ENCODE measurements at places on chromosomes 11 and 22.

DNA sequence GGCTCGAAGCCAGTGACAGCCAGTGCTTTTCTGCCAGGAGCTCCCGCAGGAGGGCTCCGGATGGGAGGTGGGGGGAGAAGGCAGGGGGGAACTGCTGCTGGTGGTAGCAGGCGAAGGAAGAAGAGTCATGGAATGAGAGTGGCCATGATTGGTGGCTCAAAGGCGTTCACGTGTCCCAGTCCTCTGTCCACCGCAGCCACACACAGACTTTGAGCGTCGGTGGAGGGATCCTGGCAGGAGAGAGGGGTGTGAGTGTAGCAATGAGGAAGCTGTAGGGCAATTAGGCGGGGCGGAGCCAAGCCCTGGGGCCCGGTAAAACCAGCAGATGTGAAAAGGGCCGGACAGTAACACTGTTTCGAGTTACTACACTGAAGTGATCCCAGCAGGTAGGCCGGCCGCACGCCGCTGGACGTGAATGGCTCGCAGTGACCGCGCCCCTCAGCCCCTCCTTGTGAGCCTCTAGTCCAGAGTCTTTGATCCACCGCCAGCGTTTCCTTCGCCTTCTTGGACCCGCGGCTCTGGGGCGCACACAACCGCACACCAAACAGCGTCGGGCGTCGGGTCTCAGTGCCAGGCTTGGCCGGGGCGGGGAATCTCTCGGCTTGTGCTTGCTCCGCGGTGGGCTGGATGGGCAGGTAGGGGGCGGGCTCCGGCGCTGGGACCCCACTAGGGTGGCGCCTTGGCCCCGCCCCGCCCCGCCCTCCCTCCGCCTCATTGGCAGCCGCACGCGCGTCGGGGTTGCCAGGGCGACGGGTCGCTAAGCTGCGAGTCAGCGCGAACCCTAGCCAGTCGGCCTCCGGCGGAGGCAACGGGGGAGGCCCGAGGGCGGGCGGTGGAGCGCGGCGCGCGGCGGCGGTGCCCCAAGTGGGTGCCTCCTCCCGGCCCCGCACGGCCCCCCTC, at the start of gene LRRC10B:
Gene LRRC10B, plus strand, starts transcription at position 788 of the 900 bp plus-strand sequence. CDS start 250 bp downstream, outside the sequence.
- DNase-seq = peak; percentile 33

GRCh38 chr11:5257296-5257695, 2.7 kb upstream of the HBG2 start:
- DNase-seq = no peak

- DNase-seq = no peak
Measured at GRCh38 chr11:115214644-115215234, 289.5 kb downstream of the CADM1 start.

DNA sequence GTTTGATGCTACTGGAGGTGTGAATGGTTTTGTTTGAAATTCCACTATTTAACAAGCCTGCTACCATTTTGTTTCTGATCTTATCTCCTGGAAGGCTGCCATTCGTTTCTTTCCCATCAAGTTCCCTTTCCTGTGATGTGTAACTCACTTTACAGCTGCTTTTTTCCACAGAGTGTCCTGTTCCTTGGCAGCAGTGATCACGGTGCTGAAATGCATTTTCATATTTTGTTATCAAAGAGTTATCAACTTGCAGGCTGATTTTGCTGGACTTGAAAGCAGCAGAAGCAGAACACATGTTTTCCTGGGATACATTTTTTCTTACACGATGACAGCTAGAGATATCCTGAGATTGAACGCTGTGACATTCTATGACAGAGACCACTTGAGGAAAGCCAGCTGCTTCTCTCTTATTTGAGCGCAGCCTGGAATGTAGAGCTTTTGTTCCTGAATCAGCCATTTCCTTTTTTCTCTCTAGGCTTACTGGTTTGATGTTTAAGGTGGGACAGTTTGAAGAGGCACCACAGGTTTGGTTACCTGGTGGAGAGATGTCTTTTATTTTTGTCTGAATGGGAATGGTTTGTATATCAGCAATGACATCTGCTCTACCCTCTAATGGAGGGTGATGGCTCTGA, 34.7 kb downstream of the PRR14L start:
- no peak for DNase-seq

DNA sequence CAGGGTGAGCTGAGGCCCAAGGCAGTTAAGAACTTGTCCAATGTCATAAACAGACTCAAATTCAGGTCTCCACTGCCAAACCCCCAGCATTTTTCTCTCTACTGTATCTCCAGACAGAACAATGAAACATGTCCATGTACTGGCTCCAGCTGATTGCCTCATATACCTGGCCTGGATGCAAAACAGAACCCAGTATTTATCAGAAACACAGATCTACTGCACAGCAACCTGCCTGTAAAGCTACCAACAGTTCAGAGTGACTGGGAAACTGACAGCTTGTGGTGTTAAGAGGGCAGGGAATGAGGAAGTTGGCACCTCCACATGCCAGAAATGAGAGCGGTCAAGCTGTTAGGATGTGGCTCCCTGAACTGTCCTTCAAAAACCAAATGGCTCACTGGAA, 41.6 kb downstream of the C11orf71 start:
- DNase-seq = no peak

DNA sequence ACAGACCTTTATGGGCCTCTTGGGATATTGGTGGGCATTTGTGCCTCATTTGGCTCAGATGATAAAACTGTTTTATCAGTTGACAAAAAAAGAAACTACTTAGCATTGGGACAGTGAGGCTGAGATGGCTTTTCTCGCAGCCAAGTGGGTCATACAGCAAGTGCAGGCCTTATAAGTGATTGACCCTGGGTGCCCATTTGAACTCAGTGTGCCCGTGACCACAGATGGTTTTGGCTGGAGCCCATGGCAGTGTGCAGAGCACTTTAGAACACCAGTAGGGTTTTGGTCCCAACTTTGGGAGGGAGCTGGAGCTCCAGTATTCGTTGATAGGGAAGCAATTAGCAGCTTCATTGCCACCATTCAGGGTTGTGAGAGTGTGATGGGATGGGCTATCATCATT, 404.5 kb upstream of the LARGE1 start:
- DNase-seq = no peak

GRCh38 chr11:22559416-22559815, 66.2 kb downstream of the FANCF start:
- no peak for DNase-seq

DNA sequence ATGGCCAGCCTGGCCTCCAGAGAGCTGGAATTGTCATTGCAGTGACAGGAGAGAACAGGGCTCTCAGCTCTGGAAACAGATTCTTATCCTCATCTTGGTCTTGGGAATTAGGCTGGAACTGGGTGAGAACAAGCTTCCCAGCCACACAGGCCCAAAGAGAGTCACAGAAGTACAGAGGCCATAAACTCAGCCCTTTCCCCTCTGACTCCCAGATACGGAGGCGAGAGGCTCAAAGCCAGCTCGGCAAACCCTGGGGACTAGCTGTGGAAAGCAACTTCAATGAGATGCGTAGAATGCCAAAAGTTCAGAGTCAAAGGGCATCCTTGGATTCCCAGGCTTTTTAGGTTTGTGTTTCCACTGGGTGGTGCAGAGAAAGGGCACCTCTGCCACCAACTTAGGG, 14.3 kb upstream of the ABCC8 start:
- DNase-seq = no peak

- no peak for DNase-seq
Measured at GRCh38 chr11:68988491-68988890, 7.7 kb upstream of the MRGPRD start.
